Urothelium cell line (cell line): ENCODE measurements at places on chromosomes 3 and 15.

- no peak for DNase-seq
Observed at GRCh38 chr3:32820430-32820829, 2.6 kb downstream of the TRIM71 start.

GRCh38 chr15:67031331-67031730 lies 34.1 kb upstream of the SMAD3 start:
- no peak for DNase-seq

DNA sequence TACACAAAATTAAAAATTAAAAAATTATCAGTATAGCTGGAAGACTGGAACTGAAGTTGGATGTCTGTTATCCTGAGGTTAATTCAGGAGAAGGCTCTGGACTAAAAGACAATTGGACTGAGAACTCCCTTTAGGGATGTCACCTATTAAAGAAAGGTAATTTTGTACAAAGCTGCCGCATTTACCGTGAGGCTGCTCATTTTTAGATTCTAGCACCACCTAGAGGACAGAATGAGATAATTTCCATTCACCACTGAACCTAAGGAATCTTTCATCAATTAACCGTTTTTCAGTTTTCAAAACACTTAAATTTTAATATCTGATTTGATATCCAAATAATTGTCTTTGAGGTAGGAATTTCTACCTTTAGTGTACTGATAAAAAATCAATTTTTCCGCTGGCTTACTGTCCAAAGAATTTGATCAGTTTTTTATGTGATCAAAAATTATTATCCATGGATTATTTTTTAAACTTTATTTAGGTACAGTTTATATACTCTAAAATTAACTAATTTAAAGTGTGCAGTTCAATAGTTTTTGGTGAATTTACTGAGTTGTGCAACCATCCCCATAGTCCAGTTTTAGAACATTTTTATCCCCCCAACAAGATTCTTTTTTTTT lies 106.7 kb upstream of the TNIK start:
- peak; percentile 35 for DNase-seq

DNA sequence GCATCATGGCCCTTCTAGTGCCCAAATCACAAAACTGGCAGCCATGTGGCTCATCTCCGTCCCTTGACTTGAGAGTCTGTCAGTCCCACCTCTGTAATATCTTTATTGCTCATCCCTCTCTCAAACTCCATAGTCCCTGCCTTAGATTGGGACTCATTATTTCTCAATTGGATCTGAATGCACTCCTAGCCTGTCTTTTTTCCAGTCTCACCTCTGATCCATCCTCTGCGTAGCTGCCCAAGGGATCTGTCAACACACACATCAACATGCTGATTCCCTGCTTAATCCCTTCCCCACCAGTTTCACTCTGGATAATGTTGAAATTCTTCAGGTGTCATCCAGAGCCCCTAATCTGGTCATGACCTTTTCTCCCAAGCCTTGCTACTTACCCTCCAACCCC lies 39.3 kb downstream of the NMNAT3 start:
- no peak for DNase-seq

DNA sequence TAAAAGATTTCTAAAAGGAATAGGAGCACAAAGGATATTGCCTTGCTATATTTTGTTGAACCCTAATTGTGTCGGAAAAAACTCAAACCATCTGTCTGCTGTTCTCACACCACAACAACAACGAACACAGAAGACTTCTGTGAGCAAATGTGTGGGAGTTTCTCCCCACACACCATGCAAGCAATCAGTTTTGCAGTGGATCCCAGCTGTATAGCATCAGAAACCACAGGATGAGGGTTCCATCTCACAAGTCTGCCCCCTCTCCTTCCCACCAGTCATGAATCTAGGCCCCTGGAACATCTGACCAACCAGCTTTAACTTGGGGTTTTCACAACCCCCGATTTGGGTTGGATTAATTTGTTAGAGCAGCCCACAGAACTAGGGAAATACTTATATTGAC lies 91.3 kb upstream of the SLC4A7 start:
- DNase-seq: no peak

- DNase-seq: no peak
Observed at GRCh38 chr3:197686899-197687298, 49.8 kb downstream of the RUBCN start.

DNA sequence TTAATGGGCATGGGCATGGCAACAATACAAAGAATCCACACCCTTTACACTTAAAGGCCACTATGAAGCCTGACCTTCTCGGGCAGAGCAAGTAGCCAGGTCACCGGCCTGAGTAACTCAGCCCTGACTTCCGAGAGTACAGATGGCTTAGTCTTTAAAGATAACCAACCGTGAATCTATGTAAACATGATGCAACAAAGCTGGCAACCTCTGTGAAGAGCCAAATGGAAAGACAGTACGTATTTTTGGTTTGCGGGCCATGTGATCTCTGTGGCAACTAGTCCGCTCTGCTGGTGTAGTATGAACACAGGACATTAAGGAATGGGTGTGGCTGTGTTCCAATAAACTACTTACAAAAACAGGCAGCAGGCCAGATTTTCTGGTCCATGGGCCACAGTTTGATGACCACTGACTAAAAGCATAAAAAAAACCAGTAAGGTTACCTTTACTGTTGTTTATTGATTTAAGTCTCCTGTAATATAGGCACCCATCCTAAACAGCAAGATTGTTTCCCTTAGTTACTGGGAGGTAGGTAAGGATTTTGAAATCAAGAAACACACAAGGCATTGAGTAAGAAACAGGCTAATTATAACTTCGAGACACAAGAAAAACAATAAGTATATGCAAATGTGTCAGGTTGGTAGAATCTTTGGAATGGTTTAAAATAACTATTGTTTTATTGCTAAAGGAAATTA lies 14.5 kb downstream of the RIOX2 start:
- no peak for DNase-seq

- peak; percentile 48 for DNase-seq
Observed at GRCh38 chr15:99504823-99505551, 60.8 kb upstream of the MEF2A start.

GRCh38 chr3:159859424-159859823 lies 129.2 kb upstream of the IL12A start:
- DNase-seq: no peak

GRCh38 chr3:157407769-157408168 lies 28.9 kb upstream of the PTX3 start:
- DNase-seq: no peak

DNA sequence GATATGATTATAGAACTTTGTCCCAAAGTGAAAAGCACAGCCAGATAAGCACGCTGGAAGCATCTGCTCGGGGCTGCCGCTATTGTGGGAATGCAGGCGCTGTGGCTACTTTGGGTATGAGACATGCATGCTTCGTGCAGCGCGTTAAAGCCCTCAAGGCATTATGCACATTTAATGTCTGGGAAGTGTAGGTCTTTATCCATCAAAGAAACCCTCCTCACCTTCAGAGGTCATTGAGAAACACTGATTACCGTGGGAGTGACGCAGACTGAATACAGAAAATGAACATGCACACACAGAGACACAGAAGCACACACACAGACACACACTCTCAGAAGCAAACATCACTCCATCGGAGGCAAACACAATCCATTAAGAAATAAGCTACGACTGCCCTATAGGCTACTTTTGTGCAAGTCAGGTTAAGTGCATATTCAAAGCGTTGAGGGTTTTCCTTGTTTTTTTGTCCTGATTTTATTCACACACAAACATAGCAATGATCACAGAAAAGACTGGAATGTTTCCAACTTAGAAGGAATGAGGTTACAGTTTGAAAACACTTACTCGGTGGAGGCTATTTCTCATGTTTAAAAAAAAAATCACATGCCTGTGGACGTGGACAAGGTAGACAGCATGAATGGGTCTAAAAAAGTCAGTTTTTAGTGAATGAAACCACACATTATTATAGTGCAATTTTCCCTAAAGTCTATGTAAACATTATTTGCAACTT lies 68.5 kb downstream of the PLCH1 start:
- peak; percentile 16 for DNase-seq

DNA sequence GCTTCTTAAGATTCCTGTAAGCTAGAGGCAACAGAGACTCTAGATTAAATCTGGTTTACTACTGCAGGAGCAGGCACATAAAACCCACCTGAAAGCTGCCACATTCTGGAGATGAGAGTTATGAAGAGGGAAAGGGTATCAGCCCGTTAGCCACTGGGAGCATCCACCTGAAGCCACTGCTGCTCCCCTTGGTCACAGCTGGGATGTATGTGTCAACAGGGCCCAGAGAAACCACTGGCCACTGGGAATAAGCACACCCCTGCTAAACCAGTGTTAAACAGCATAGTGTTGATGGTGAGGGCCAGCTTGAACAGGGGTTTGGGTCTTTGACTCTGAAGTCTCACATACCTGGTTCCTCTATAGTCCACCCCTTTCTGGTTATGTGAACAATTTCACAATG lies 10.9 kb downstream of the SLCO2A1 start:
- DNase-seq: no peak

DNA sequence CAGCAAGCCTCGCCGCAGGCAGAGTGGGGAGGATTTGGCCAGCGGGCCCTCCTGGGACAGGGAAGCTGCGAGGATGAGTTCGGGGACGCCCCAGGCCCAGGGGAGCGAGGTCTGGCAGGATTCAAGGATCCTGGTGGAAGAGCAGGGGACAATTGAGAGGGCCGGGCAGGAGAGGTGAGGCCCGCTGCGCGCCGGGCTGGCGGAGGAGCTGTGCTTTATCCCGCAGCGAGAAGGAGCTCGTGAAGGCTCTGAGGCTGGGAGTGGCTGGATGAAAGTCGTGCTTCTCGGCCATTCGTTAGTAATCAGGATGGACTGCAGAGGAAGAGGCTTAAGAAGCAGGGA lies 3.6 kb downstream of the SLC51A start:
- no peak for DNase-seq

DNA sequence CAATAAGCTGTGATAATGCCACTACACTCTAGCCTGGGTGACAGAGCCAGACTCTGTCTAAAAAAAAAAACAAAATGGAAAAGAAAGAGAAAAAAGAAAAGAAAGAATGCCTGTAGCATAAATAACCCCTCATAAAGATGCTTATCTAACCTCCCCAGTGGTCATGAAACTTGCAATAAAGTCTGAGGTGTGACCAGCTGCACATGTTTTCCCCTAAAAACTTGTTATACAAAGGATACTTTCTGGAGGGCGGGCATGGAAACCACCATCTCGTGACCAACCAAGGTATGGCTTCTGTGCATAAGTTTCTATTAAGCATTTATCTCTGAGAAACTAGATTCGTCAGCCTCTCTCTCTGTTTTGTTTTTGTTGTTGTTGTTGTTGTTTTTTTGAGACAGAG lies 21.8 kb downstream of the CCDC32 start:
- DNase-seq: no peak

DNA sequence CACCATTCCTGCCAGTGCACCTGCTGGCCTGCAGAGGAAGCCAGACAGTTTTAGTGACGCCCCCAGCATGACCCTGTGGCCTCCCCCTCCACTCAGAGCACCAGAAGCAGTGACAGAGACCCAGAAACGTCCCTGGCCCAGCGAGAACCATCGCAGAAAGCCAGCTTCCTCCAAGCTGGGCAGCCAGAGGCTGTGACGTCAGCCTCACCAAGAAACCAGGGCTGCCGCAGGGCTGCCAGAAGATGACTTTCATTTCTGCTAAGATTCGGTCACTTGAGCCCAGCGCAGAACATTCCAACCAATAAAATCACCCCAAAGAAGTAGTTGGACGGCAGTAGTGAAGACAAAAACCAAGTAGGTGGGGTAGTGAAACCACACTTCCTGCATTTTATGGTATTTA lies 29.6 kb upstream of the RPL32 start:
- DNase-seq: no peak

- DNase-seq: peak; percentile 71
Observed at GRCh38 chr3:42300013-42300412, 34.0 kb upstream of the CCK start.

GRCh38 chr3:176964661-176965060 lies 232.6 kb downstream of the TBL1XR1 start:
- no peak for DNase-seq

GRCh38 chr15:65423976-65424679 lies 1.4 kb upstream of the IGDCC4 start:
- DNase-seq: no peak

DNA sequence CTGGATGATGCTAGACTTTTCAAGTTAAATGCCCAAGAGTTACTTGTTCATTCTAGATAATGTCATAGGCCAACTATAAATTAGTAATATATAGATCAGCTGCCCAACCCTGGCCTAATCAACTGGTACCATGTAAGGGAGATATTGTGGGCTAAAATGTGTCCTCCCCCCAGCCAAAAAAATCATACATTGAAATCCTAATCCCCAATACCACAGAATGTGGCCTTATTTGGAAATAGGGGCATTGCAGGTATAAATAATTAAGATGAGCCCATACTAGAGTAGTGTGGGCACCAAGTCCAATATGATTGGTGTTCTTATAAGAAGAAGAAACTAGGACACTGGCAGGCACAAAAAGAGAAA lies 92.5 kb downstream of the RPL22L1 start:
- DNase-seq: no peak

DNA sequence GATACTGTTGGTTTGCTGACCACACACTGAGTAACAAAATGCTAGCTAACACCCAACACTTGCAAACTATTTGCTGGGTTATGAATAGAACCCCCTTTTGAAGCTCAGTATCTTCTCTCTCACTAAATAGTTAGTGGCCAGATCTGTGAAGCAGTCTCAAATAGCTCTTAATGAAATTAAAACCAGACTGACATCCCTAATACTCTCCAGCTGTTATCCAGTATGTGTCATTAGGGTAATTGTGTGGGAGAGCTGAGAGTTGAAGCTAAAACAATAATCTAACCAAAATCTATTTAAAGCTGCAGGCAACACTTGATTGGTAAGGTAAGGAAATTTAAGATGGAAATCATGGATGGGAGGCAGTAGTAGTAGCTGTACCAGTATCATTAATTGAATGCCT lies 110.4 kb upstream of the RORA start:
- DNase-seq: no peak

DNA sequence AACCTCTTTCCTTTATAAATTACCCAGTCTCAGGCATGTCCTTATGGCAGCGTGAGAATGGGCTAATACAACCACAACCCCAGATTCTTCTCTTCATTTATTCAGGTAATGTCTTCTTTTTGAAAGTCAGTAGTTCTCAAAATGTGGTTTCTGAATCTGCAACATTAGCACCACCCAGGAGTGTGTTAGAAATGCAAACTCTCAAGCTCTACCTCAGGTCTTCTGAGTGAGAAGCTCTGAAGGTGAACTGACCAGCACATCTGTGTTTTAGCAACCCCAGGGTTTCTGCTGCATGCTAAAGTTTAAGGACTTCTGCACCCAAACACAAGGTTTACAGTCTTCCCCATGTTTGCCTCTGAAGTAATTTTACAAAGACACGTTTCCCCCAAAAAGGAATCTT lies 22.3 kb upstream of the TRIM59 start:
- no peak for DNase-seq

- DNase-seq: no peak
Observed at GRCh38 chr3:111047812-111048435, 23.7 kb upstream of the NECTIN3 start.
